GM04504 (cell line): ENCODE measurements at places on chromosomes 4 and X.

DNA sequence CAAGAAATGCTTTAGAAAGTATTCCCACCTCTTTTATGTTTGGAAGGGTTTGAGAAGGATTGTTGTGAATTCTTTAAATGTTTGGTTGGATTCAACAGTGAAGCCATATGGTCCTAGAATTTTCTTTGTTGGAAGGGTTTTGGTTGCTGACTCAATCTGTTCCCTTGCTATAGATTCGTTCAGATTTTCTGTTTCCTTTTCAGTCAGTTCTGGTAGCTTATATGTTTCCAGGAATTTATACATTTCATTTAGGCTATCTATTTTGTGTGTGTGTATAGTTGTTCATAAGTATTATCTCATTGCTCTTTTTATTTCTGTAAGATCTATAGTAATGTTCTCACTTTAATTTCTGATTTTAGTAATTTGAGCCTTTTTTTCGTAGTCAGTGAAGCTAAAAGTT lies 114.4 kb downstream of the MSN start:
- no peak for DNase-seq

DNA sequence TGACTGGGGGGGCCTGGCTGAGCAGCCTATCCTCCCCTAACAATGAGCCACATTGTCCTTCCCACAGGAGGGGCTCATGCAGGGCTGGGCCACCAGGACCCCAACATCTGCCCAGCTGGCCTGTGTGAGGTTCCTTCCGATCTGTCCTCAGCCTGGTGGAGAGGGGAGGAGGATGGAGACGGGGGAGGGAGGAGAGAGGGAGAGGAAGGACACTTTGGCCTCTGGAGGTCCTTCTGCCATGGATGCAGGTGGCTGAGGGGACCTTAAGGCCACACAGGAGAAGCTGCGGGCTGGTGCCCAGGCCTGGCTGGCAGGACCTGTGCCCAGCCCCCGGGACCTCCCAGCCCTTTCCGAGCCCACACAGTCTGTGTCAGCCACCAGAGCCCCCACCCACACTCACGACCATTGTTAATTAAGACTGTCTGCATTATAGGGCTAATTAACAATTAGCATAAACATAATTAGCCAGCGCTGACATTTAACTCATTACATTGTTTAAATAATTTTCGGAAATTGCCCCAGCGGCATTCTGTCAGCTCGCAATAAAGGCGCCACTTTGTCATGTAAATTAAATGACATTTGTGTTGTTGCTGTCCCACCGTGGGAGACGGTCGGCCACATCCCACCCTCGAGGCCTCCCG lies 53.0 kb upstream of the NKX1-1 start:
- DNase-seq: no peak

DNA sequence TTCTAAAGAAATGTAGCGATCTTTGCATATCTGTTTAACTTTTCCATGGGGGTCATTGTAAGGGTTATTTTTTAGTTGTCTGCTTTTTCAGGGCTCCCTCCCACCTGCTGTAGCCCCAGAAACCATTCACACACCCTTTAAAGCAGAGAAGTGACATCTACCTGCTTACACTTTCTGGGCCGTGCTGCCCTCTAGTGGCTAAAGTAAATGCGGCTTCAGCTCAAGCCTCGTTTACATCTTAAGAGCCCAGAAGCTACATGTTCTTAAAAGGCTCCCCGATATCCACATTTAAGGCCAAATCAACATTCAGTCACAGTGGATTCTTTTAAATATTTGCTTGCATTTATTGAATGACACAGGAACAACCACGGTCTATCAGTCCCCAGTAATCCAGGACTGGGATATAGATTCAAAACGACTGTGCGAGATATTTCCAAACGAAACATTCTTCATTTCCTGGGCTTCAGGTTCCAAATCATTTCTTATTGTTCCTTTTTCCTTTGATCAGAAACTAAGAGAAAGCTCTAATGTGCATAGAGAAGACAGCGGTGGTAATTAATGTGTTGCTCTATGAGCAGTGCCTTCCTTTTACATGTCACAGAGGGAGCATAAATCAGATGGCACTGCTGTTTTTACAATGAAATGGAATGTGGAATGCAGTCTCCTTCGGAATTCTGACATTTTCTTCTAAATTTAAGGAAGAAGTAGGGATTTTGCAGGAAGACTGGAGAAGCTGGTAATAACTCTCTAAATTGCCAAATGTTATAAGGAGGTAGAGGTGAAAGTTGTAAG lies 119.9 kb downstream of the RASGEF1B start:
- peak; percentile 51 for DNase-seq

GRCh38 chrX:5113128-5113527 lies 1115.5 kb downstream of the NLGN4X start:
- no peak for DNase-seq

- peak; percentile 14 for DNase-seq
Observed at GRCh38 chrX:70030301-70030767, 19.4 kb downstream of the AWAT2 start.

DNA sequence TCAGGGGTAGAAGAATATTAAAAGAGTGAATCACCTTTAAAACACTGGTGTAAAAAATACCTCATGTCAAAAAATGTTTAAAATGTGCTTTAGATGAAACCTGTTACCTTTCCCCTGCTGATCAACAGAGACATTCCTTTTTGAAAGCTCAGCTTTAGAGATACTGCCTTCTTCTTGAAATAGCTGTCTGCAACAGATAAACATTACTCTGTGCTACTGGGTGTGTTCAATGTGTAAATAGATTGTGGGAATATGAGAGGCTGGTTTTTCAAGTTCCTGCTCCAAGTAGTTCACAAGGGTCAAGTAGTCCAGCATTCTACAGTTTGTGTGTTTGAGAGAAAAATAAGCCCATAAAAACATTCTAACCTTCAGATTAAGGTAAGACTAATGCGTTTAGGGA lies at the start of gene SYTL5:
TSS of gene SYTL5 (plus strand) at position 263 of the 400 bp plus-strand sequence. CDS start 27,337 bp downstream, outside the sequence.
- no peak for DNase-seq

DNA sequence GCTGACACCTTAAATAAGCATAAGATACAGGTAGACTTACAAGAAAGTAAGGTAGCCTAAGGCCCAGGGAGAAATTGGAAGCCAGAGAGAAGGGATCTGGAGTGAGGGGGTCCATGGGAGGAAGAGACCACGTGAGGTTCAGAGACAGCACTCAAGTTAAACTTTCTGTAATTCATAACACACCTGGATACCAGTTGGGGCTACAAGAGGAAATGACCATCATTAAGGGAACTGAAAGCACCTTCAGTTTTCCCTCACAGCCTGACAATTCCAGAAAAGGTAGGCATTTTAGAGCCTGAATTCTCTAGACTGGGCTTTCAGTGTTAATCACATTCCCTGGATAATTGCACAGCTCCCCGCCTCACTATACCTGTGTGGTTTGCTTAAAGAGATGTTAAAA lies 355.5 kb downstream of the FBXW7 start:
- no peak for DNase-seq

- no peak for DNase-seq
Observed at GRCh38 chr4:37797374-37797773, 29.1 kb upstream of the PGM2 start.

- no peak for DNase-seq
Observed at GRCh38 chr4:65450899-65451298, 219.4 kb downstream of the EPHA5 start.

- no peak for DNase-seq
Observed at GRCh38 chr4:80631861-80632260, 296.3 kb downstream of the CFAP299 start.

- no peak for DNase-seq
Observed at GRCh38 chr4:122688529-122689140, 43.9 kb upstream of the BBS12 start.

DNA sequence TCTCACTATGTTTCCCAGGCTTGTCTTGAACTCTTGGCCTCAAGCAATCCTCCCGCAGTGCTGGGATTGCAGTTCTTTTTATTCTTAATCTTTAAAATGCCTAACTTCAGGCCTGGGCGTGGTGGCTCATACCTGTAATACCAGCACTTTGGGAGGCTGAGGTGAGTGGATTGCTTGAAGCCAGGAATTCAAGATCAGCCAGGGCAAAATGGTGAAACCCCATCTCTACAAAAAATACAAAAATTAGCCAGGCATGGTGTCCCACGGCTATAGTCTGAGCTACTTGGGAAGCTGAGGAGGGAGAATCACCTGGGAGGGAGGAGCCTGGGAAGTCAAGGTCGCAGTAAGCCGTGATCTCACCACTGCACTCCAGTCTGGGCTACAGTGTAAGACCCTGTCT lies 45.9 kb downstream of the PLS3 start:
- DNase-seq: no peak

- peak; percentile 65 for DNase-seq
Observed at GRCh38 chr4:8542776-8543525, 37.2 kb upstream of the GPR78 start.

- no peak for DNase-seq
Observed at GRCh38 chrX:23644744-23645143, 22.5 kb upstream of the PRDX4 start.

DNA sequence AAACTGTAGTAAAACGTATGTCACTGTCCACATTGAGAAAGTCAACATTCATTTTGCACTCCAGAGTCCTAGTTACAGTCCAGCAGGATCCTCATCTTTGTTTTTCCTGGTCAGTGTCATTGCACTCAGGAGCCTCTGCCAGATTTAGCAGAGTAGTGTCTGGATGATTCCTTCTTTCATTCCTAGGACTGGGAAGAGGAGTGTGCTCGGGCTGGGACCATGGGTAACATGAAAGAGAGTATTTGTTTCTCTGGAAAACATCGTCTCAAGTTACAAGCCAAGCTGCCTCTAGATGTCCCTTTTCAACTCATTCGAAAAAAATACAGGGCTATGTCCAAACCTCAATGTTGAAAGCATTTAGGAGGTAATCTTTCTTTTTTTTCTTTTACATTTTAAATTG lies 69.9 kb upstream of the TNIP3 start:
- no peak for DNase-seq

GRCh38 chr4:78625073-78625472 lies 73.5 kb downstream of the ANXA3 start:
- no peak for DNase-seq

GRCh38 chrX:82335772-82336171 lies 1133.9 kb downstream of the SH3BGRL start:
- DNase-seq: no peak

DNA sequence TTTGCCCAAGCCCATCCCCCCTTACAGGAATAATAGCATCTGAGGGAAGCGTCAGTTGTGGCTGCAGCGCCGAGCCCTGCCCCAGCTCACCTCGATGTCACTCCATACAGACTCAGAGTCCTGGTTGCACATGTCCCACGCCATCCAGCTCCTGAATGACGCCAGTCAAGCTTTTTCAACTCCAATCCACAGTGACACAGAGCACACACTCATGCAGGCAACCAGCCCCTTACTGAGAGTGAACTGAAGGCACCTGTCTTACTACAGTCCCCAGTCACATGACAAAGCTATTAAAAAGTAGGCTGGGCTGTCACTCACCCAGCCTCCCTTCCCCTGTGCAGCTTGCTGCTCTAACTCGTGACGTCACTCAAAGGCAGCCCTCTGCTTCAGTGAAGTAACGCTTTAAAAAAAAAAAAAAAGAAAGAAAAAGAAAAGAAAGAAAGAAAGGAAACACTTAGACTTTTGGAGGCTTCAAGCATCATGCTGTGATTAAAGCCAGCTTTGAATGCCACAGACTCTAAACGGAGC lies at the start of gene PPARGC1A:
TSS of gene PPARGC1A (minus strand) at position 234 of the 528 bp plus-strand sequence. CDS start at position 144, 90 bp downstream.
- no peak for DNase-seq

DNA sequence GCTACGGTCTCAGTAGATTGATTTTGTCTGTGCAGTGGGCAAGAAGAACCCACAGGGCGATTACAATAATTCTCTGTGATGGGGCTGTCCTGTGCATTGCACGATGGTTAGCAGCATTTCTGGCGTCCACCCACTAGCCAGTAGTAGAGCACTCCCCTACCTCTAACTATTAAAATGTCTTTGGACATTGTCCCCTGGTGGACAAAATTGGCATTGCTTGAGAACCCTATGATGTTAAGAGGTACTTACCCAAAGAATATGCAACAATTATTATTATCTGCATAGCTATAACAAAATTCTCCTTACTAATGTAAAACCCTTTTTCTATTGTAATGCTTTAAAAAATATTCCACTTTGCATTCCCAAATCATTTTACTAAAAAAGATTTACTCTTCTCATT lies 109.5 kb upstream of the VCX3A start:
- no peak for DNase-seq

GRCh38 chr4:66795724-66796123 lies 749.6 kb downstream of the CENPC start:
- DNase-seq: no peak

- DNase-seq: no peak
Observed at GRCh38 chrX:72100824-72101351, 30.8 kb downstream of the RTL5 start.

- no peak for DNase-seq
Observed at GRCh38 chr4:108877821-108878220, 115.0 kb upstream of the ETNPPL start.

DNA sequence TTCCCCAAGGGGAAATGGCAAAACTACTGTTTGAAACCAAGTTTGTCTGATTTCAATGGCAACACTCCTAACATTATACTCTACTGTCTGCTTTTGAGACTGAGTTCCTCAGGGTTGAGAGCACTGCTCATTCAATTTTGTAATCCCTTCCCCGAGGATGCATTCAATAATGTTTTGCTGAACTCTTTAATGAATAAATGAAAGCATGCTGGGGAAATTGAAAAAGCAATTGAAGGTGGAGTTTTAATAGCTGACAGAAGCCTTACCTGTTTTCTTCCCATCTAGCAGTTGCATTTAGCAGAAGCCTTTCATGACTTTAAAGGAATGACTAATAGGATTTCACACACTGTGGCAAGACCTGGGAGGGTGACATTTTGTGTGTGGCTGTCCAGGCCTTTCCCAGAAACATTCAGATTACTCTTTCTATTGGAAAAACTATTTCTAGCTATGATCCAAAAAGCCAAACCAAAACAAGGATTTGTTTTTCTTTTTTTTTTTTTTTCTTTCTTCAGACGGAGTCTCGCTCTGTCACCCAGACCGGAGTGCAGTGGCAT lies 45.1 kb downstream of the DTHD1 start:
- DNase-seq: no peak

- DNase-seq: no peak
Observed at GRCh38 chr4:69493515-69493914, 2.2 kb downstream of the UGT2B4 start.

- DNase-seq: no peak
Observed at GRCh38 chr4:1402516-1403091, 3.6 kb downstream of the NKX1-1 start.

DNA sequence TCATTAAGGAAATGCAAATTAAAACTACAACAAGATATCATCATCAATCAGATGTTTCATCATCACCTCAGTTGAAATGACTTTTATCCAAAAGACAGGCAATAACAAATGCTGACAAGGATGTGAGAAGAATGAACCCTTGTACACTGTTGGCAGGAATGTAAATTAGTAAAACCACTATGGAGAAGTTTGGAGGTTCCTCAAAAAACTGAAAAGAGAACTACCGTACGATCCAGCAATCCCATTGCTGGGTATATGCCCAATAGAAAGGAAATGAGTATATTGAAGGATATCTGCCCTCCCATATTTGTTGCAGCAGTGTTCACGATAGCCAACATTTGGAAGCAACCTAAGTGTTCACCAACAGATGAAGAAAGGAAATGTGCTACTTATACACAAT lies 50.6 kb upstream of the STARD8 start:
- no peak for DNase-seq

GRCh38 chr4:21915761-21916160 lies 32.8 kb downstream of the KCNIP4 start:
- DNase-seq: no peak
